ENCODE measurements at places on chromosomes 2 and 18.

- DNase-seq, result no peak
Observed at GRCh38 chr2:3320910-3321605, 56.6 kb downstream of the EIPR1 start.

DNA sequence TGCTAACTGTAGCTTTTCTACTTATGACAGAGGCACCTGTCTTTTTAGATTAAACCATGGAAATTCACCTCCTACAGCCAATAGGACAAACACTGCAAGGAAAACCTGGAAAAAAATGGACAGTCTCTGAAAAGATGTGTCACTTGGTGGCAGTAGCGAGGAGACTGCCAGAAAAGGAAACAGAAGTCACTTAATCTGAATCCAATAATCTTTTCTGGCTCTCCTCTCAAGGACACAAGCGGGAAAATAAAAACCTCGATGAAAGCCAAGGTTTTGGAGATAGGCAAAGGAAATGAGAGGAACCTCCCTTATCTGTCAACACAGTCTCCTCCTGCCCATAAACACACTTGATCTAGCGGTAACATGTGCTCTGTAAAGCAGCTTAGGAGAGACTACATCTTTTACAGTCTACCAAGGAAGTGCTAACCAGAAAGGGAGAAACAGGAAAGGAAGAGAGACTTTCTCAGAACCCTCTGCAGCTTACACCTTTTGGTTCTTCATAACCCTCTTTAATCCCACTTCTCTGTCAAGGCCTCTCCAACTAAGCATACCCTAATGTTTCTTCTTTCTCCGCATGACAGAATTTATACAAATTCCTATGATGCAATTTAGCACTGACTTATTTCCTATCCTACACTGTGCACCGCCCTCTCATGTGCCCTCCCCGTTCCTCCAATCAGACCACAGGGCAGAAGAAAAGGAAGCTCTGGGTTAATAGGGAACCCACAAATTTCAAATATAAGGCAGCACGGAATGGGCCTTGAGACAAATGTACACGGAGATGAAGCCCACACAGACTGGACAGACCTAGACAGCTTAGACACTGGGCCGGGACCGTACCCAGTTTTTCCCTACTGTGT is 52.8 kb downstream of the CLASP1 start:
- DNase-seq, result no peak

- DNase-seq, result no peak
Observed at GRCh38 chr2:100603948-100604633, 41.3 kb downstream of the PDCL3 start.

DNA sequence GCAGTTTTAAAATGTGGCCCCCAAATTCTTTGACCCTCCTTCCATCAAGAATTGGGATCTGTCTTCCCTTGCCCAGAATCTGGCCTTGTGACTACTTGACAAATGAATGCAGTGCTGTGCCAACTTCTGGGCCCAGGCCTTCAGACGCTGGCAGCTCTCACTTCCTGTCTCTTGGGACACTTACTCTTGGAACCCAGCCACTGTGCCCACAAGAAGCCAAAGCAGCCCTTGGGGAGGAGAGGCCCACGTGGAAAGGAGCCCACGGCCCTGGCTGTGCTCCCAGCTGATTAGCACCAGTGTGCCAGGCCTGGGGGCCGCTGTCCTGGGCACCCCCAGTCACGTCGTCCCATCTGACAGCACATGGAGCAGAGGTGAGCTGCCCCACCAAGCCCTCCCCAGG is 56.6 kb downstream of the RPL37A start:
- no peak for DNase-seq

DNA sequence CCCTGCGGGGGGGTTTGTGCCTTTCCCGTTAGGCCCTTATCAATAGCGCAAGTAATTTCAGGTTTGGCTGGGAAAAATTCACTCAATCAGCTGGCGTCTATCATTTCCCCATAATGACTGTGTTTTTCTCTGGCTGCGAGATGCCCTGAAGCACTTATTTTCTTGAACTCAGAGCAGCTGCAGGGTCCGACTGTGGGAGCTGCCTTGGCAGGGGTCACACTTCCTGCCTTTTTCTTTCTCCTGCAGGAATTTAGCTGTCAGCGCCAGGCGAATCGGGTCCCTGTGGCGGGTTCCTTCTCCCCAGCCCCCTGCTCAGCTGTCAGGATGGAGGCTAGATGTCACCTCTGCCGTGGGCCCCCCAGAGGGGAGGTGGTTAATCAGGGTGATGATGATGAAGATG is 81.3 kb upstream of the HPCAL1 start:
- no peak for DNase-seq

GRCh38 chr2:172849519-172850217 is 114.0 kb downstream of the RAPGEF4 start:
- DNase-seq, result no peak

DNA sequence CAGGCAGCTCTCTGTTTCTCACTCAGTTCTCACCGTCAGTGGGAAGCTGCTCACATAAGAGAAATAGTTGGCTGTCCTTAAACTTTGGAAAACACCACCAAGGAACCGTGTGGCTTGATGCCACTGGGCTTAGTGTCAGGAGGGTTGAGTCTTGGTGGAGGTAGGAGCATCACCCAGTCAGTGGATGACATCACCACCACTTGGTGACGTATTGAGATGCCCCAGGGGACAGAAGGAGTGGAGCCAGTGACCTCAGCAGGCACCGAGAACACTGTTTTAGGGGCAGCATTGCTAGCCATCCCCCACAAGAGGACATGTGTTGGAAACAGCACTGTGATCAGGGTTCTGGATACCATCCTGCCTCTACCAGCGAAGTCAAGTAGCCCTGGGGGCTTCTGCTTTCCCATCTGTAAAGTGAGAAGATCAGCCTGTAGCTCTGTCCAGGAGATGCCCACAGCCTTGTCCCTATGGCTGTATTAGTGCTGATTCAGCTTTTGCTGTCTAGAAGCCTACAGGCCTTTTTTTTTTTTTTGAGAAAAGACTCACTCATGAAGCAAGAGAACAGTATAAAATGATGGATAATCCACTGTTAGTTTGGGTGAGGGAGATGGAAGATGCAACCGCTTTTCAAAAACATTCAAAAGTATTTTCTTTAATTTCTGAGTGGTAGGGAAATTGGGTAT is 66.2 kb downstream of the TSN start:
- no peak for DNase-seq

DNA sequence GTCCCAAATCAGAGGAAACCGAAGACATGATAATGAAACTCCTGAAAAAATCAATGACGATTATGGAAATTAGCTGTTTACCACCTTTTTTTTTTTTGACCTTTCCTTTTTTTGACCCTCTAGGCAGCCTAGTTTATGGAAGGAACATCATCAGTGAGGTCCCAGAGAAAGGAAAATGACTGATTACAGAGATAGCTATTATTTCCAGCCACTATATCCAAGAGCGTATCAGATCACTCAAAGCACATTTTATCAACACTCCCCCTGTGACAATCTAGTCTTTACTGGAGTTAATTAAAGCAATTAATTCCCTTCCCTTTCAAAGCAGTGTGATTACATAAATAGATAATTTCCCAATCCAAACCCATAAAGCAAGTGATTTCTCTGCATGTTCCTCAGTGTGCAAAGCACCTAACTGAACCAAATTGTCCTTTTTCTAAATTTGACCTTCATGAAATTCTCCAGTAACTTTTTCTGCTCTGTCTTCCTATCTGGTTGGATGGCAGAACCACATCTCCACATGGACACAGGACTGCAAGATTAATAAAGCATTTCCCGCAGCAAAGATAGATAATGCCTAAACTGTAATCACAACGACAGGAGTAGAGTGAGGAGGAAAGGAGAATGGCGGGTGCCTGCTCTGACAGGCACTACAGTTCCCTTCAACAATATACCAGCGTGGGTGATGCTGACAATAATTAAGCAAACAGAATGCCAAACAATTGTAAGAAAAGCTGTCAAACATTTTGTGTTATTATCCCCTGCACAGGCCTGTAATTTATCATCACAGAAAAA is 194.4 kb downstream of the SLC8A1 start:
- no peak for DNase-seq

- no peak for DNase-seq
Observed at GRCh38 chr2:151974988-151975387, 123.9 kb downstream of the CACNB4 start.

GRCh38 chr18:12880541-12880910 is 3.5 kb downstream of the PTPN2 start:
- no peak for DNase-seq

- no peak for DNase-seq
Observed at GRCh38 chr2:111118981-111119821, 1.5 kb upstream of the BCL2L11 start.

DNA sequence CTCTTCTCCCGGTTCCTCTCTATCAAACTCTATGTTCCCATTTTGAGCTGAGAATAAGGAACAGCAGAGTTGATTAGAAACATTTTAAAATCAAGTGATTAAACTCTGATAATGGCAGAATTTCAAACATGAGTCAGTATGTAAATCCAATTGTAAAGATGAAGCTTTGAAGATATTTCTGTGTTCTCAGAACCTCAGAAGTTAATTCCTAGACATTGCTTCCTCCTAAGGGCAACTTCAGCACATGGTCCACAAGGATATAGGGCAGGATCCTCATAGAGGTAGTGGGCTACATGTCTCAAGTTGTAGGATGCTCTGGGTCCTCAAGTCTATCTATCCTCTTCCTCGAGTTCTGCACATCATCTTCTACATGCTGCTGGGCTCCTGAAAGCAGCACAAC is 46.3 kb downstream of the QPCT start:
- DNase-seq, result no peak

GRCh38 chr18:48133671-48134251 is 203.3 kb upstream of the SMAD2 start:
- DNase-seq, result no peak

GRCh38 chr2:80053522-80054345 is 250.8 kb downstream of the LRRTM1 start:
- DNase-seq, result no peak

DNA sequence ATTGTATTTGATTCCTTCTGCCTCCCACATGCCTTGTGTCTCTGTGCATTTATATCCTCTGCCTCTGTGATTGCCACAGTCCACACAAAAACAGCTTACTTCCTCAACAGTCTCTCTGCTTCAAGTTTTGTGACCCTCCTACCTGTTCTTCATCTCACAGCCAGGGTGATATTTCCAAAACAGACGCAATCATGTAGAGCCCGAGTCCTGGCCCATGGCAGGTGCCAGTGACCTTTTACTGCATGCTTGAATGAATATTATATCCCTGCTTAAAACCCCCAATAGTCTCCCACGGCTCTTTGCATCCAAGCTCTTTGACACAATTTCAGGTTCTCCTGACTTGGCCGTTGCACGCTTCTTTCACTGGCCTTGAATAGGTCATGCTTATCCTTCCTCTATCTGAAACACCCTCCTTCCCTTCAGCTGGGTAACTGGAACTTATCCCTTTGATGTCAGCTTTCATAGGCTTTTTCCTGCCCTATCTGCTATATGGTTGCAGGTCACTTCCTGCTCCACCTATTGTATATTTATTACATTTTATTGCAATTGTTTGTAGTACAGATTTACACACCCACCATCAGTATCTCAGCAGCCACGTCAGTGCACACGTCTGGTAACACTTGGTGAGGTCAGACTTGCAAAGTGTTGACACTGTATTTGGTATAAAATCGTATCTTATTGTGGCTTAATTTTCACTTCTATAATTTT is 29.7 kb upstream of the IL1B start:
- DNase-seq, result no peak

DNA sequence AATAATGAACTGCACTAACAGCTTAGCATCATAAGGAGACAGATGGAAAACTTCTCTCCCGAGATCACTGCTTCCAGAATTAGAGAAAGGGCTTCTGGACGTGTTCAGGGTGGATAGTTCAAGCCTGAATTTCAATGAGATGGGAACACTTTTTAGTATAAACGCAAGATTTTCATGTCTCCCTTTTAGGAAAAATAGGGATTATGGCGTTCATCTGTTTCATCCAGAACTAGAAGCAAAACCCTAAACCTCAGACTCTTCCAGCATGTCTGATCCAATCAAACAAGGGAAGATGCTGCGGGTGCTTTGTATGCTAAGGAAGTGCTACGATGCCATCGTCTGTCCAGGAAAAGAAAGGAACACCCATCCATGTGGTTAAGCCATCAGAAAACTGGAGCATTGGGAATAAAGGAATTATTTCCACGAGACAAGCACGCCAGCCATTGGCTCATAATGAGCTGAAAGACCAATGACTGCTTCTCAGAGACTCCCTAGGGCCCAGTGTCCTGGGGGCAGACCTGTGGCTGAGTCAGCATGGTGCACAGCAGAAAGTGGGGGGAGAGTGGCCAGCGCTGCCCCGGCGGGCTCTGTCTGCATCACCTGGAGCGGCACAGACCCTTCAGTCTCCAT is 65.9 kb upstream of the AFF3 start:
- DNase-seq, result no peak

- no peak for DNase-seq
Observed at GRCh38 chr2:26521054-26521912, 43.4 kb upstream of the OTOF start.

DNA sequence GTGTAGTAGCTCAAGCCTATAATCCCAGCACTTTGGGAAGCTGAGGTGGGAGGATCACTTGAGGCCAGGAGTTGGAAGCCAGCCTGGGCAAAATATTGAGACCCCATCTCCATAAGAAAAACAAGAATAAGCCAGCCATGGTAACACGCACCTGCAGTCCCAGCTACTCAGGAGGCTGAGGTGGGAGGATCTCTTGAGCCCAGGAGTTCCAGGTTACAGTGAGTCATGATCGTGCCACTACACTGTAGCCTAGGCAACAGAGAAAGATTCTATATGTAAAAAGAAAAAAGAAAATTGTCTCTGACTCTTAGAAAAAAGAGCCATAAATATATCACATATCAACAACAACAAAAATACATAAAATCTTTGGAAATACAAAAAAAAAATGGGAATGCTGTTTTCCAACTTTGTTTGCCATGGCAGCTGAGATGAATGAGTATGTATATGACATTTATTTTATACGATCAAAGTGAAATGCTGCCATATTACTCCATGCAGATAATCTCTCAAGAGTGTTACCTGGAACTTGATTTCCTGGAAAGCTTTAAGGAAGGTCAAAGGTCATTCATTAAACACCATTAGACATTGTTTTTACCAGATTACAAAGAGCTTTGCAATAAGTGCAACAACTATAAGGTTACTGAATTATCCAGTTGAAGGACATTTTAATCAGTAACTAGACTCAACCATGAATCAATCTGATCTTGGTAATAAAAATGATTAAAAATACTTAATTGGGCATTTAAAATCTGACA is 19.7 kb upstream of the DAPL1 start:
- no peak for DNase-seq

DNA sequence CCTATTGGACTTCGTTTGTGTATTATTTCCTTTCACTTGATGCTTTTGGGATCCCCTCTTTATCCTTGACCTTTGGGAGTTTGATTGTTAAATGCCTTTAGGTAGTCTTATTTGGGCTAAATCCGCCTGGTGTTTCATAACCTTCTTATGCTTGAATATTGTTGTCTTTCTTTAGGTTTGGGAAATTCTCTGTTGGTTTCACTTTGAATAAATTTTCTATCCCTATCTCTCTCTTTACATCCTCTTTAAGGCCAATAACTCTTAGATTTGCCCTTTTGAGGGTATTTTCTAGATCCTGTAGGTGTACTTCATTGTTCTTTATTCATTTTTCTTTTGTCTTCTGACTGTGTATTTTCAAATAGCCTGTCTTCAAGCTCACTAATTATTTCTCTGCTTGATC is 354.7 kb downstream of the PARD3B start:
- no peak for DNase-seq

GRCh38 chr18:63844254-63844653 is 43.3 kb upstream of the SERPINB2 start:
- no peak for DNase-seq

Data from cortex of kidney (tissue), 1 donor.